IPS DF 6.9 (cell line): ENCODE measurements at places on chromosomes 7 and 10.

GRCh38 chr7:81207801-81208200 is 288.9 kb upstream of the SEMA3C start:
- DNase-seq = no peak

DNA sequence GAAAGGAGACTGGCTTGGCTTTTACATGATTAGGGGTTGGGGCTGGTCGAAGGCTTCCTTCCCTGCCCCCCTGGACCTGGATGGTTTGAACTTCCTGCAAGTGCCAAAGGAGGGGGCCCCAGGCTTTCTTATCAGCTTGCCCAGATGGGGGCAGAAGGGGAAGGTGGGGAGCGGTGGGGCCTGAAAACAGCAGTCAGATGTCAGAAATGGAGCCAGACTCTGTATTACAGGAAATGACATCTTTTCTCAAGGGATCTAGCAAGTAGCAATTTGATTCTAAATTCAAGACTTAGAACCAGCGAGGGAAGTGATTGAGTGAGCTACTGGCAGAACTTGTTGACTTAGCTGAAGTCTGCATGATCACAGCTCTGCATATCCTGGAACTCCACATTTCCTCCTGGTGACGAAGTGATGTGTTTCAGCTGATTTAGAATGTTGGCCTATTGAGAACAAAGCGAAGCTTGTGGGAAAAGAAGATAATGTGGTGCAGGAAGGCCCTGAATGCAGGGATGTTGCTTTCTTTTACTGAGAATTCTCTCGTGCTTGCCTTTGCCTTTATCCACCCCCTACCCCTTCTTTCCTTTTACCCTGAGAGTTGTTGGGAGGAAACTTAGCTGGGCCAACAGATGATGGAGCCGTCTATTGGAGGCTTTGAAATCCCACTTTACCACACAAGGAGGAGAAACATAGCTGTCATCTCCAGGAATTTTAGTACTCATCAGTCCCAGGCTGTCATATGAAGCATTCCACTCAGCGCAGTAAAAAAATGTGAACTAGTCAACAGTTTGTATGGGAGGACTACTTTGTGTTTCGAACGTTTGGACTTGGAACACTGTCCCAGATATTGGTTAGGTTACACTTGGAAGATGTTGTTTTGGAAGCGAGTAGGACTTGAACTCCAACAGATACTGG is 43.2 kb downstream of the CCNY start:
- DNase-seq = no peak

DNA sequence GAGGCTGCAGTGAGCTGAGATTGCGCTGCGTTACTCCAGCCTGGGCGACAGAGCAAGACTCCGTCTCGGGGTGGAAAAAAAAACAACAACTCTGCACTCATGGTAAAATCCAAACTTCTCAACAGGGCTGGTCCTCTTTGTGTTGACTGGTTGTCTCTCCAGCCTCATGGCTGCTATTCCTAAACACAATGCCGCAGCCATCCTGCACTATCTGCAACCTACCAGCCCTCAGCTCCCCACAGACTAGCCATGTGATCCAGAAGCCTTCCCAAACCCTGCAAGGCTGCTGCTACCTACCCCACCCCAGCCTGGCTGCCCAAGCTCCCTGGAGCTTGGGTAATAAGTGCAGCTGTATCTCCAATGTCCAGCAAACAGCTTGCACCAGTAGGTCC is 11.7 kb downstream of the ZYX start:
- DNase-seq = no peak

GRCh38 chr7:38840736-38841460 is 68.1 kb downstream of the VPS41 start:
- DNase-seq = no peak

DNA sequence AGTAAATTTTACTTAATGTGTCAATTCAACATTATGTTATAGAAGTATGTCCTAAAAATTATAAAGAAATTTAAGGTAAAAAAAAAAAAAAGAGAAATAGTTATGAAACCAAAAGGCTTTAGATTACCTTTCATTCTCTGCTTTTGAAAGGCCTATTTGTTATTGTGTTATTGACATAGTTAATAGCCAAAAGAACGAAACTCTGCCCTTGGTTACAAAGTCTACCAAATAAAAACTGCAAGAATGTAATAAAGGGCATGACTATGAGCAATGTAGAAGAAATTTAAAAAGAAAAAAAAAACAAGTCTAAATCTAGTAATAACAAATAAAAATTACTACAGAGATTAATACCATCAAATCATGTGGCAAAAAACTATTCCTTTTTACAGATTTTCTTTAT is 10.6 kb downstream of the ACBD5 start:
- no peak for DNase-seq

DNA sequence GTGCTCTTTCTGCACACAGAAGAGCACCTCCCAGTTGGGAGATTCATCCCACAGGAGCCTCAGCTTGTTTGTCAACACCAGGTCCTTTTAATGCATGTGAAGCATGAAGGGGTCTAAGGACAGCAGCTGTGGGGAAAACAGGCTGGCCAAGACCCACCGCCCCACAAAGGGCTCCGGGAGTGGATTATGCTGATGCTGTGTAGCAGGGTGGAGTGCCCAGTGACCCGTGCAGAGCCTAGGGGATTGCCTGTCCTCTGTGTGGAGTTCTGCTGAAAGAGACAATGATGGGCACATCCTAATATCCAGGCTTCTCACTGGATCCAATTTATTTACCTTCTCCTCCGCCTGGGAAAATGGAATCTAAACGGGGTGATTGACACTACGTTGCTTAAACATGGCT is 74.0 kb downstream of the PIP4K2A start:
- DNase-seq = no peak

DNA sequence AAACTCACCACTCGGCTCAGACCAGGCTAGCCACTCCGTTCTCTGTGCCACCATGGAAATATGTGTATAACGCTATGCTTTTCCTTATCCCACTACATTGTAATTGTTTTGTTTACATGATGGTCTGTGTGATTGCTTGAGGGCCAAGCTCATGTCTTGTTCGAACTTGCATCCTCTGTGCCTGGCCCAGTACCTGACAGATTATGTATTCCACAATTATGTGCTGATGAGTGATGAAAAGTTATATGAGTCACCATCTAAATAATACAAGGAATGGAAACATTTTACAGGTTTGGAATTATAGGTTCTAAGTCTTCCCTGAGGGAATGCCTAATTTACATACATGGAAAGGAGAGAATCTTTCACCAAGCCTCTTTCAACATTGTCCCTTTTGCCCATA is 137.4 kb downstream of the C7orf25 start:
- no peak for DNase-seq

DNA sequence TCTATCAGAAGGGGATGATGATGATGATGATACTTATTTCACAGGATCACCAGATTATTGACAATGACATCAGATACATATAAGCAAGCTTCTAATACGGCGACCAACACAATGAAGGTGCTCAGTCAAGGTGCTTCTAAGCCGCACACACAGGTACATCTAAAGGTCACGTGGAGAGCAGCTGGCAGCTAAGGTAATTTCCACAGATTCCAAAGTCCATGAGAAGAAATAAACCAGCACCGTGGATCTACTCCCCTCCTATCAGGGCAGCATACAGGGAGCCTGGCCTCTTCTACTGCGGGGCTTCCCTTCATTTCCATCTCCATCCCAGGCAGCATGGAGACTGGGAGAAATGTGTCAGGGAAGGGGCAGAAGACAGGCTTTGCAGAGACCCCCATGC is 37.5 kb downstream of the DENND11 start:
- no peak for DNase-seq

DNA sequence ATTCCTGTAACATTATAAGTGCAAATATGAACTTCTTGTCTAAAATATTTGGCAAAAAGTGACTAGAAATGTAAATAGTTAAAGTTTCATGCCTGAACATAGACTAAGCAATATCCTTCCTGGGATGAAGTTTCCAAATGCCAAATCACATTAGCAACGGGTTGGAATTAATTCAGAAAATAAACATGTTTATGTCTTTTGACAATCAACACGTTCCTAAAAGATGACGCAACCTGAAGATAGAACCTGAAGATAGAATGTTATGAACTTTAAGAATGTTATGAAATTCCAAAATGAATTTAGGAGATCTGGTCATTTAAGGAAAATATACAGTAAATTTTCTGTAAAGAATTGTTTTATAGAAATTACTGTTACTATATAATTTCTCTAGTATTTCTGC is 9.2 kb downstream of the LAMB4 start:
- DNase-seq = no peak

- DNase-seq = no peak
Observed at GRCh38 chr10:1093696-1094095, 37.5 kb downstream of the WDR37 start.

GRCh38 chr7:16504019-16504418 is 22.6 kb upstream of the LRRC72 start:
- DNase-seq = no peak

DNA sequence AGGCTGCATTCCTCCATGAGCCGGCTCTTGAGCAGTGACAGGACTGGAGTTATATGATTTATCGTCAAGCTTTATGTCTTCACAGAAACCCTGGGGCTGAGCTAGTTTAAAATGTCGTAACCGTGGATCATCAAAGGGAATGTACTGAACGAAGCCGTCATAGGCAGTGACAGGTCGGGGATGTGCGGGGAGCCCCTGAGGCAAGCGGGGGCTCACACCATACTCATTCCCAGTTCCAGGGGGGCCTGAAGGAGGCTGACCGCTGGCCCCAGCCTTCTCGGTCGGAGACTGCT is 30.7 kb downstream of the JCAD start:
- DNase-seq = no peak

DNA sequence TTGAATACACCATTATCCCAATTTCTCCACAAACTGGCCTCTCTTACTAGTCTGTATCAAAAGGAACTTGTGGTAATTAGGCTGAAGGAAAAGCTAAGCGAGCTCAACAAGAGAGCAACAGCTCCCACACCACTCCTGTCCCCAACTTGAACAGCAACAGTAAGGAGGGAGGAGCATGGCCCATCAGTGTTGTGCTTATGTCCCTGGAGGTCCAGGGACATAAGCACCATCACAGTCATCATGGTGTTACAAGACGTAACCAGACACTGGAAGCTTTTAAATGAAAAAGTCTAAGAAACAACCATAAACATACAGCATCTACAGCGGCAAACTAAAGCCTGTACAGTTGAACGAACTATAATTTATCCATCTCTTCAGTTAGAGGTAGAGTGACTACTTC is 989 bp downstream of the ERLIN1 start:
- no peak for DNase-seq

GRCh38 chr7:157010588-157011332 is at the start of gene MNX1:
MNX1 (minus strand) TSS chr7:157010663; CDS start chr7:157010350, 313 bp downstream.
- no peak for DNase-seq

DNA sequence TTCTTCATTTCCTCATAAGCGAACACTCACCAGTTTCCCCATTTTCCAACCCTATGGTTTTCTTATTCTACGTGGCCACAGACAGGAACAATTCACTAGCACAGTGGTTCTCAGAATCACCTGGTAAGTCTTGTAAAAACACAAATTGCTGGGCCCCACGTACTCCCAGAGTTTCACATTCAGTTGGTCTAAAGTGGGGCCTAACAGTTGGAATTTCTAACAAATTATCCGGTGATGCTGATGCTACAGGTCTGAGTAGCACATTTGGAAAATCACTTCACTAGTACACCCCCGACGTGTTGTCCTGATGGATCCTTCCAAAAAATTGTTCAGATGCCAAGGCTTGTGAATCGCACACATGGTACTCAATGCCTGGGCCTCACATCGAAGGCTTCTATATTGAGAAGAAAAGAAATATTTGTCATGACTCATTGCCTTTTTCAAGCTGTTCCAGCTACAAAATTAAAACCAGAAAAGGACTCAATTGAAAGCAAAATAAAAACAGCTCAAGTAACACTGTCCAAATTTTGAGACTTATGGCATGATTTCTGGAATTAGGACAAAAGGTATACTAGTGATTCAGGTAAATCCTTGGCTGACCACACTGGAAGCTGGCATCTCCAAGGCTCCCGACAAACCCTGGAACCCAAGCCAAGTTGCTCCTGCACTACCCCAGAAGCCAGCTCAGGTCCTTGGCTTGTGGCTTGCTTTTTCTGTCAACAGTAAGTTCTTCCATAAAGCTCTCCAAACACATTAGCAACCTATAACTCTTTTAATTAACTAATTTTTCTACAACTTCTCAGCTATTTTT is 12.9 kb upstream of the VIM start:
- no peak for DNase-seq

GRCh38 chr7:22355620-22356009 is 1.3 kb downstream of the RAPGEF5 start:
- no peak for DNase-seq
